ENCODE measurements at places on chromosomes 7 and 10.

GRCh38 chr10:125687507-125688185, 4.7 kb upstream of the TEX36 start:
- no peak for DNase-seq
- no peaks in the 10 kb centered on the region for H3K4me1 ChIP-seq
- H3K27ac ChIP-seq = no peak overlapping the region
- H3K4me3 ChIP-seq = no peak overlapping the region
- no peaks in the 10 kb centered on the region for H3K27me3 ChIP-seq
- H3K36me3 ChIP-seq = no peaks in the 10 kb centered on the region

- H3K27ac ChIP-seq = no peak overlapping the region
- H3K4me3 ChIP-seq = no peak overlapping the region
- H3K36me3 ChIP-seq = no peaks in the 10 kb centered on the region
- no peak for DNase-seq
- no peaks in the 10 kb centered on the region for H3K4me1 ChIP-seq
- no peaks in the 10 kb centered on the region for H3K27me3 ChIP-seq
Observed at GRCh38 chr7:73906874-73907273, 45.9 kb downstream of the TMEM270 start.

GRCh38 chr7:157122800-157123495, 15.8 kb upstream of the UBE3C start:
- no peak for DNase-seq
- no peaks in the 10 kb centered on the region for H3K4me1 ChIP-seq
- no peak overlapping the region for H3K4me3 ChIP-seq
- H3K36me3 ChIP-seq = no peaks in the 10 kb centered on the region

DNA sequence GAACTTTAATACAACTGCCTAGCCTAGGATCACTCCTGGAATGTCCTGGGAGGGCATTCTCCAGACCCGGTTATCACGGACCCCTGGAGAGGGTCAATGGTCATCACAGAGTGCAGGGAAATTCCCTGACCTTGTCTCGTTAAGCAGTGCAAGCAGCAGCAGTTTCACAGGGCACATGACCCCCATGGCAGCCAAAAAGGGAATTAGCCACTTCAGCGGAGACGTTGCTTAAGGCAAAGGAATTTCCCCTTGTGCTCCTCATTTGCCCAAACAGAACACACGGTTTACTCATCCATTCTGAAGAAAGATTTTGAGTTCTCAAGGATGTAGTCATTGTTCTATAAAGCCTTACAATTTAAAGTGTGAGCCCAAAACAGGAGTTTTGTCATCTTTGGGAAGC, 260.3 kb downstream of the SNX13 start:
- H3K4me3 ChIP-seq = no peak overlapping the region
- no peaks in the 10 kb centered on the region for H3K36me3 ChIP-seq
- no peak overlapping the region for H3K27ac ChIP-seq
- no peaks in the 10 kb centered on the region for H3K4me1 ChIP-seq
- no peak for DNase-seq

DNA sequence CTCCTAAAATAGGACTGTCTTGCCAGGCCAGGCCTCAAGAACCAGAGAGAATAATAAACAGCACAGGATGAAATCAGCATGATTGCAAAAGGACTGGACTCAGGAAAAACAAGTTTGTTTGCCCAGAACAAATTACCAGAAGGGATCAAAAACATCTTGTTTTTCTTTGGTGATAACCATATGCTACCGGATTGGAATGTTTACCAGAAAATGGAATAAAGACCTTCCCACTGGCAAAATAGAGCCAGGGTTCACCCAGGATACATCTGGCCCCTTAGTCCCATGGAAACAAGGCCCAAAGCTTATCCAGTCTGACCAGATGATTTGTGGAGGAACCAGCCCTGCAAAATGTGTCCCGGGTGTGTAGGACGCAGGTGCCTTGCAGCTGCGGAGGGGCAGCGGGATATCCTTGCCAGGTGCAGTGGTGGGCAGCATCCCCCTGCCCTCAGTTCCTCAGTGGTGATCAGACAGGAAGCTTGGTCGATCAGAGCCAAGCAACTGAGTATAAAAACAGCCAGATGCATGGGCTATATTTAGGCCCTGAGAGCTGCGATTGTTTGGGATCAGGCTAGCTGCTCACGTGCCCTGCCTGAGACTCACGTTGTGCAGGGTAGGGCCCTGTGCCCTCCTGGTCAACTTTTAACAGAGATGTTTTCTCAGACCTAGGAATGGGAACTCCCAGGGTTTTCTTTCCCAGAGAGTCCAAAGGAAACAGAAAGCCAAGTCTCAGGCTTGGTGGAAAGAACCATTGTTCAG, 4.6 kb upstream of the ZNF22 start:
- no peaks in the 10 kb centered on the region for H3K27me3 ChIP-seq
- no peaks in the 10 kb centered on the region for H3K4me1 ChIP-seq
- H3K36me3 ChIP-seq = no peaks in the 10 kb centered on the region
- DNase-seq = peak; percentile 82

DNA sequence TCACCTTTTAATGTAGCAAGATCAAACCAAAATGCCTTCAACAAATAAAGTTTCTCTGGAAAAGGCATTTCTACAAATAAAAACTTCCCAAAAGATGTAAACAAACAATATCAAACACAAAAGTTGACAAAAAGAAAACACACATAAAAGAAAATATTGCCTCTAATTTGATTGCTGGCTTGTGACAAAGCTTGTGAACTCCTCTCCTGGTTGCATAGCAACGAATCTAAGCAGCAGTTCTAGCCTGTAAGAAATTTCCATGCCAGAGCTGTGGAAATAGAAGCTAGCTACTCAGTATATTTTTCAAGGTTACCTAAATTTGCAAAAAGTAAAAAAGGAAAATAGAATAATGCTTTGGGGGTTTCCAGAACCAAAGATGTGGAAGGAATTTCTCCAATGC, 173.9 kb upstream of the CDK1 start:
- no peak for DNase-seq
- no peak overlapping the region for H3K27ac ChIP-seq
- no peak overlapping the region for H3K4me3 ChIP-seq
- no peaks in the 10 kb centered on the region for H3K4me1 ChIP-seq
- H3K27me3 ChIP-seq = no peaks in the 10 kb centered on the region

- H3K4me1 ChIP-seq = peaks cover 35% of the 10 kb centered on the region
- DNase-seq = no peak
- peaks cover 2% of the 10 kb centered on the region for H3K36me3 ChIP-seq
- no peaks in the 10 kb centered on the region for H3K27me3 ChIP-seq
Observed at GRCh38 chr7:102471791-102472125, 7.0 kb downstream of the POLR2J start.

DNA sequence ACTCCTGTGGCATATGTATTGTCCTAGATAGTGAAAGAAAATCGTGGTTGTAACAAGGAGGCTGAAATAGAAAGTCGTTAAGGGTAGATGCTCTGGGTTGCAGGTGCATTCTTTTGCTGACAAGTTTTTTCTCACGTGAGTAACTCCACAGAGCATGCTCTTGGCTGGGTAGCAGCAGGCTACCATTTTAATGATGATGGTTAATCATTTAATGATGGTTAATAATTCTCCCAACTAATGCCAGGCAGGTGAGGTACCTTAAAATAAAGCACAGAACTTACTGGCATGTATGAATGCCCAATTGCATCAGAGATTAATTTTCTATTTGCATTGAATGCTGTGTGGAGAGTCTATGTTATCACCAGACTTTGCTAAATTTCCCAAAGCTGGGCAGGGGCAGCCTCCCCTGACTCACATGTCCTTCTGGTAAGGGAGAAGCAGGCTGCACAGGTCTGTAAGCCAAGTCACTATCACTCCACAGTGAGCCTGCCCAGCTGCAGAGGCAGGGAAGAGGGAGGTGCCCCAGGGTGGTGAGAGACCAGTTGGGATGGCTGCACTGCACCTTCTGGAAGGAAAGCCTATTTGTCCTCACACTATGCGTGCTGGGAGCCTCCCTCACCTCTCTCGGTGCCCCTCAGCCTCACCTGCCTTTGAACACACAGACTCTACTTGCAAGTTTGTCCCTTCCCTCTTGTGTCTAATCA, 287.0 kb upstream of the IGFBP3 start:
- H3K27me3 ChIP-seq = no peaks in the 10 kb centered on the region
- H3K4me3 ChIP-seq = no peak overlapping the region
- H3K27ac ChIP-seq = no peak overlapping the region
- DNase-seq = no peak
- no peaks in the 10 kb centered on the region for H3K36me3 ChIP-seq

GRCh38 chr7:27144781-27145164, 1.3 kb upstream of the HOXA5 start:
- H3K27ac ChIP-seq = no peak overlapping the region
- no peaks in the 10 kb centered on the region for H3K4me1 ChIP-seq
- no peak overlapping the region for H3K4me3 ChIP-seq
- DNase-seq = peak; percentile 55

DNA sequence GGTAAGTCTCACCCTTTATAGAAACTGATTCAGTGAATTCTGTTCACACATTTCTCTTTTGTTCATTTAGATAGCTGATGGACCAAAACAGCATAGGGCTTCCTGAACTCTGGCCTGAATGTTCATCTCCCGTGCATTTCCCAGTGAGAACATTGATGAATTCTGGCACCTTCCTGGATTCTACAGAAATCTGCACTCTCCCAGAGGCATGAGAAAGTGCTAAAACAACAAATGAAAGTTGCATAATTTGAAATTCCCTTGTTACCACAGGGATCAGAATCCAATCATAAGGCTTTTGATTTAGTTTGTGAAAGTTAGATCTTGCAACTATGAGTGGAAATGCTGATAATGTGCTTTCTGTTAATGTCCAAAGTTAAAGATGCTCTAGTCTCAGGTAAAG, 29.7 kb upstream of the SCIN start:
- no peak for DNase-seq
- no peak overlapping the region for H3K27ac ChIP-seq
- no peaks in the 10 kb centered on the region for H3K36me3 ChIP-seq

- DNase-seq = no peak
- H3K4me1 ChIP-seq = no peaks in the 10 kb centered on the region
- H3K4me3 ChIP-seq = no peak overlapping the region
Observed at GRCh38 chr7:68720697-68721096, 877.6 kb upstream of the AUTS2 start.

GRCh38 chr7:151686016-151686766, 166.5 kb upstream of the RHEB start:
- H3K4me3 ChIP-seq = no peak overlapping the region
- DNase-seq = no peak
- H3K36me3 ChIP-seq = no peaks in the 10 kb centered on the region
- no peaks in the 10 kb centered on the region for H3K4me1 ChIP-seq

DNA sequence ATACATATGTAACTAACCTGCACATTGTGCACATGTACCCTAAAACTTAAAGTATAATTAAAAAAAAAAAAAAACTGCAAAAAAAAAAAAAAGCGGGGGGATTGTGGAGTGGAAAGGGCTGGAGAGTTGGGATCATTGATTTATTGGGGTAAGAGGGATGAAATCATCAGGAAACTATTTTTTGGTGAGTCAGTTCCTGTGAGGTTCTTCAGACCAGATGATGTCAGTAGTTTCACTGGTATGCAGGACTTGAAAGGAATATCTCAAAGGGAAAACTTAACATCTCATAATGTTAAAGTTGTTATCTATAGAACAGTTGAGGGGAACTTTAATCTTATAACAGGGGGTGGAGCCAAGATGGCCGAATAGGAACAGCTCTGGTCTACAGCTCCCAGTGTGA, 32.6 kb upstream of the TECTB start:
- no peaks in the 10 kb centered on the region for H3K36me3 ChIP-seq
- no peak overlapping the region for H3K27ac ChIP-seq
- H3K4me3 ChIP-seq = no peak overlapping the region
- H3K4me1 ChIP-seq = no peaks in the 10 kb centered on the region
- DNase-seq = no peak

- DNase-seq = no peak
- H3K4me3 ChIP-seq = no peak overlapping the region
- peaks cover 12% of the 10 kb centered on the region for H3K4me1 ChIP-seq
- H3K27ac ChIP-seq = no peak overlapping the region
- peaks cover 15% of the 10 kb centered on the region for H3K27me3 ChIP-seq
- no peaks in the 10 kb centered on the region for H3K36me3 ChIP-seq
Observed at GRCh38 chr7:129789652-129790051, 163.1 kb downstream of the UBE2H start.

GRCh38 chr7:134649226-134649775, 2.6 kb downstream of the BPGM start:
- no peak overlapping the region for H3K4me3 ChIP-seq
- no peaks in the 10 kb centered on the region for H3K4me1 ChIP-seq
- DNase-seq = no peak

GRCh38 chr10:51596695-51597094, 102.7 kb downstream of the CSTF2T start:
- no peak overlapping the region for H3K27ac ChIP-seq
- H3K36me3 ChIP-seq = no peaks in the 10 kb centered on the region
- no peaks in the 10 kb centered on the region for H3K4me1 ChIP-seq
- no peak for DNase-seq
- no peaks in the 10 kb centered on the region for H3K27me3 ChIP-seq

DNA sequence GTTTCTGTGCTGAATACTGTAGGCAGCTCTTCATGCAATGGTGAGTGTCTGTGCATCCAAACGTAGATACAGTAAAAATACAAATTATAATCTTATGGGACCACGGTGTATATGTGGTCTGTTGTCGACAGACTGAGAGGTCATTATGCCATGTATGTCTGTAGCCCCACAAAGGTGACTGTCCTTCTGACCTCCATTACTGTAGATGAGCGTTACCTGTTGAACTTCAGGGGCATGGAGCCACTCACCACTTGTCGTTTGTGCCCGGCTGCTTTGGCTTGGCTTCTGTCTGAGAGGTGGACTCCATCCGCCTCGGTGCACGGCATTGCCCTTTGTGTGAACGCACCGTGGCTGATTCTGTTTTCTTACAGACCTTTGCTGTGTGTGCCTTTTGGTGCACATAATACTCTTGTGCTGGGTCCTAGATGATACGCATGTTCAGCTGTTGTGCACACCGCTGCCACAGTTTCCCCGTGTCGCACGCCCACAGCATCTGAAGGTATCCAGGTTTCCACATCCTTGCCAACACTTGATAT, 2.9 kb downstream of the UBE3C start:
- no peak overlapping the region for H3K4me3 ChIP-seq
- no peak for DNase-seq
- H3K27ac ChIP-seq = no peak overlapping the region
- no peaks in the 10 kb centered on the region for H3K36me3 ChIP-seq
- no peaks in the 10 kb centered on the region for H3K4me1 ChIP-seq

GRCh38 chr7:35504365-35504764, 190.6 kb downstream of the HERPUD2 start:
- H3K4me1 ChIP-seq = peaks cover 27% of the 10 kb centered on the region
- no peak for DNase-seq
- H3K27me3 ChIP-seq = no peaks in the 10 kb centered on the region
- no peaks in the 10 kb centered on the region for H3K36me3 ChIP-seq

- H3K4me3 ChIP-seq = no peak overlapping the region
- DNase-seq = no peak
Observed at GRCh38 chr7:74202841-74203556, 6.8 kb upstream of the LAT2 start.

- H3K4me1 ChIP-seq = no peaks in the 10 kb centered on the region
- no peak for DNase-seq
- H3K4me3 ChIP-seq = no peak overlapping the region
- no peak overlapping the region for H3K27ac ChIP-seq
Observed at GRCh38 chr10:77328272-77328816, 309.3 kb downstream of the KCNMA1 start.

- no peak overlapping the region for H3K4me3 ChIP-seq
- no peaks in the 10 kb centered on the region for H3K27me3 ChIP-seq
- H3K36me3 ChIP-seq = no peaks in the 10 kb centered on the region
- H3K27ac ChIP-seq = no peak overlapping the region
- DNase-seq = no peak
- no peaks in the 10 kb centered on the region for H3K4me1 ChIP-seq
Observed at GRCh38 chr10:48659790-48660189, 24.9 kb upstream of the WDFY4 start.

- no peak overlapping the region for H3K4me3 ChIP-seq
- H3K27me3 ChIP-seq = no peaks in the 10 kb centered on the region
- DNase-seq = no peak
- no peaks in the 10 kb centered on the region for H3K36me3 ChIP-seq
Observed at GRCh38 chr7:32204361-32205018, 134.3 kb upstream of the PDE1C start.
